ENCODE measurements at places on chromosomes 7 and 10.
A peak's percentile ranks its signal among the peaks of the same experiment; 100 is the strongest.

GRCh38 chr10:103188853-103189252, 4.2 kb downstream of the NT5C2 start:
- DNase-seq: no peak

- DNase-seq: peak; percentile 12
Measured at GRCh38 chr7:3897430-3898372, 596.6 kb downstream of the SDK1 start.

- no peak for DNase-seq
Measured at GRCh38 chr10:11144626-11145494, 127.2 kb downstream of the CELF2 start.

DNA sequence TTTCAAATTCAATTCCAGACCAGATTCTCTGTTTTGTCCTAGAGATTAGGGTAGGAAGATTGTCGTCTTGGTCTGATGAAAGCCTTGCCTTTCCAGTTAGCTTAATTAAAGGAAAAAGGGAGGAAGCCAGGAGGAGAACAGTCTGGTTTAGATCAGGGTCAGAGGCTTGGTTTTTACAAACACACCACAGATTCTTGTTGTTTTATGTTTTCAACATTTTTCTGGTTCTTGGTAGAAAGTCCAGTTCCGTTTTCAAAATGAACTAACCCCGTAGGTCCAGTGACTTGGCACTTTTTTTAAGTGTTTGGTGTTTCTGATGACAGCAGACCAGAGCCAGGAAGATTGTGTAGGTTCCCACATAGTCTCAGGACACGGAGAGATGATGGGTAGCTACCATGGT, 167.1 kb upstream of the INHBA start:
- DNase-seq: no peak

DNA sequence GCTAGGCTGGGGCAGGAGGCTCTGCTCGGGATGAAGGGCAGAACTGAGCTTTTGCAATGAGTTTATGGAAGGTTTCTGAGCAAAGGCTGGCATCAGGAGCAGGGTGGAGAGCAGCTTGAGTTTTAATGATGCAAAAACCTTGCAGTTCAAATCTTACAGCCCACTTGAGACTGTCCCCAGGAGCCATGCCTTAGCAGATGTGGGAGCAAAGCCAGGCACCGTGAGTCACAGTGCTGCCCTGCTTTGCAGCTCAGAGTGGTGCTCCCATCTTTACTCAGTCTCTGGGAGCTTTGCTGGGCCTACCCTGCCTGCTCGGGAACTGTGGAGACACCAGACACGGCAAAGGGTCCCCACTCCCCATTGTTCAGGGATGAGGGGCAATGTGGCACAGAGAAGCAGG, 122.4 kb upstream of the NPS start:
- no peak for DNase-seq
